Activated naive CD8-positive, alpha-beta T cell treated with anti-CD3 and anti-CD28 coated beads, Interleukin-2, amount 10 ng/mL, durations not matched to agents 7 days and 5 days (primary cell): ENCODE measurements at places on chromosomes 7 and 10. TPM values are rescaled to one million over a fixed set of nuclear protein-coding genes. Genes with fewer than 3 reads are reported as not detected.

FZD8 gene
- 0.42 TPM for total RNA-seq

GRCh38 chr10:14740684-14741247 is 33.9 kb downstream of the FAM107B start:
- DNase-seq, result no peak

CAPZA2 gene
- 135 TPM for total RNA-seq

DNA sequence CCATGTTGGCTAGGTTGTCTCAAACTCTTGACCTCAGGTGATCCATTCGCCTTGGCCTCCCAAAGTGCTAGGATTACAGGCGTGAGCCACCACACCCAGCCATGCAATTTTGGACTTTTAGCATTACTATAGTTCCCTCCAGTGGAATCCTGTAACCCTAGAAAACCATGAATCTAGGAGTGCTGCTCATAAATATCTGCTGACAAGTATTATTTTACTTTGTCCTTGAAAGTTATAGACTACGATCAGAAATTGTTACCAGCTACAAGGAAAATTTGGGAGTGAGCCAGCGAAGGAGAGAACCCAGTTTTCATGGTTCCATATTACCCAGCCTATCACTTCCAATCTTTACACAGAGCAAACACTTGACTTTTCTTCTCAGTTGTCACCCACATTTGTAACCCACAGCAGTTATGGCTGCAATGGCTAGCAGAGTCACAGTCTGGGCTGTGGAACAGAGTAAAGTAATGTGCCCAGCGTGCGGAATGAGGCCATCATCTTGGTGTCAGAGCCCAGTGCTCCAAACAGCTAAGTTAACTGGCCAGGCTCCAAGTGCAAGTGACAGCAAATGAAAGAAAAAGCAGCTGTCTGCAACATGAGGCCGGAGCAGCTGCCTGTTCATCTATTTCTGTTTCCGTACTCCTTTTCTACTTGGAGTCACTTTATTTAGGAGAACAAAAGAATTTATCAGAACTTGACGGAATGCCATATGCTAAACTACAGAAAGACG is 29.9 kb downstream of the ZC3HC1 start:
- DNase-seq, result no peak

- no peak for DNase-seq
Observed at GRCh38 chr7:47380325-47381133, 201.4 kb downstream of the TNS3 start.
